ENCODE measurements at places on chromosomes 3 and 15.

DNA sequence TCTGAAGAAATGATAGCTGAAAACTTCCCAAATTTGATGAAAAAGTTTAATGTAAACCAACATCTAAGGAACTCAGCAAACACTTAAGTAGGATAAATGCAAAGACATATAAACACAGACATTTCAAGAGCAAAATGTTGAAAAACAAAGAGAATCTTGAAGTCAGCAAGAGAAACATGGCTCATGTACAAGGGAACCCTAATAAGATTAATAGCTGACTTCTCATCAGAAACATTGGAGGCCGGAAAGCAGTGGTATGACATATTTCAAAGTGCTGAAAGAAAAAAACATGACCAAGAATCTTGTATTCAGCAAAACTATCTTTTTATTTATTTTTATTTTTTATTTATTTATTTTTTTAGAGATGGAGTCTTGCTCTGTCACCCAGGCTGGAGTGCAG, 10.6 kb upstream of the PRKCI start:
- no peak for DNase-seq

DNA sequence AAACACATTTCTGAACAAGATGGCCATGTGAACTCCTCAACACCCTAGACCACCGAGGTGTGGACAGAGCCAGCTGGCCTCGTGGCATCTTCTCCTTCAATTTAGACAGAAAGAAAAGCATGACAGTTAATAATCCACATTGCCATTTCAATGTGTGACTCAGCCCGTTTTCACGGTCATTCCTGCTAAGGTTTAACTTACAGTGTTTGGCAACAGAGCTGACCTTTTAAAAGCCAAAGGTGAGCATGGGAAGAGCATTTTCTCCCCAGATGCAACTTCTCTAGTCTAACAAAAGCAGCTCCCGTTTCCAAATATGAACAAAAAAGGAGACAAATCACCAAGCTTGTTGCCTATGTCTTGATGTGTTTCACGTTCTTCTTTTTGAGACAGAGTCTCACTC, 417.6 kb upstream of the WNT5A start:
- no peak for DNase-seq

DNA sequence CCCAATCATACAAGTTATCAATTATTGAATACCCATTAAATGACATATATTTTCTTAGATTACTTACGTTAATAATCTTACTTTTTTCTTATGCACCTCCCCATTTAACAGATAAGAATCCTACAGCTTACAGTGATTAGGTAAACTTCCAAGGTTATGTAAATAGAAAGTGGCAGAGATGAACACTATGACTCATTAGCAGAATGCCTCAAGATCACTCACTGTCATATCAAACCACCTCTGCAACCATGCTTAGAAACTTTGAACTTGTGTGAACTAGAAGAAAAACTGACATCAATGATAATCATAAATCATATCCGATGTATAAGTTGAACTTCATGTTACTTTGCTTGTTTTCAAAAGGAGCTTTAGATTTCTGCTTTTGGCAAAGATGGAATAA, 911.6 kb upstream of the ARPP21 start:
- no peak for DNase-seq

DNA sequence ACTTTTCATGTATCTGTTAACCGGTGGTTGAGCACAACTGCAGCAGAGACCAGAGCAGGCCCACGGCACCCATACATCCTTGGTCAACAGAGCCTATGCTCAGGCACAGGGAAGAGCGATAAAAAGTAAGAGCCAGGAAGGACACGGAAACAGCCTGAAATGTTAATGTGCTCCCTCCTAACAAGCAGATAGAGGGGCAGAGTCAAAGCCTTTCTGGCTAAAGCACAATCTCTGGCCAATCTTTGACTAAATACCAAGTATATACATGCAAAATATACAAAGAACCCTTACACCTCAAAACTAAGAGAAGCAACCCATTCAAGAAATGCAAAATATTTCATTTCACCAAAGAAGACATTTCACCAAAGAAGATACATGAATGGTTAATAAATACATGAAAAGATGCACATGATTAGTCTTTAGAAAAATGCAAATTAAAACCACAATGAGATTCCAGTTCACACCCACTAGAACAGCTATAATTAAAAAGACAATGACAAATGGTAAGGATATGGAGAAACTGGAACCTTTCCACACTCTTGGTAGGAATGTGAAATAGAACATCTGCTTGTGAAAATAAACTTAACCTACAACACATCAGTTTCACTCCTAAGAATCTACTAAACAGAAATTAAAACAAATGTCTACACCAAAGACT, 88.0 kb downstream of the OSBPL10 start:
- peak; percentile 34 for DNase-seq

DNA sequence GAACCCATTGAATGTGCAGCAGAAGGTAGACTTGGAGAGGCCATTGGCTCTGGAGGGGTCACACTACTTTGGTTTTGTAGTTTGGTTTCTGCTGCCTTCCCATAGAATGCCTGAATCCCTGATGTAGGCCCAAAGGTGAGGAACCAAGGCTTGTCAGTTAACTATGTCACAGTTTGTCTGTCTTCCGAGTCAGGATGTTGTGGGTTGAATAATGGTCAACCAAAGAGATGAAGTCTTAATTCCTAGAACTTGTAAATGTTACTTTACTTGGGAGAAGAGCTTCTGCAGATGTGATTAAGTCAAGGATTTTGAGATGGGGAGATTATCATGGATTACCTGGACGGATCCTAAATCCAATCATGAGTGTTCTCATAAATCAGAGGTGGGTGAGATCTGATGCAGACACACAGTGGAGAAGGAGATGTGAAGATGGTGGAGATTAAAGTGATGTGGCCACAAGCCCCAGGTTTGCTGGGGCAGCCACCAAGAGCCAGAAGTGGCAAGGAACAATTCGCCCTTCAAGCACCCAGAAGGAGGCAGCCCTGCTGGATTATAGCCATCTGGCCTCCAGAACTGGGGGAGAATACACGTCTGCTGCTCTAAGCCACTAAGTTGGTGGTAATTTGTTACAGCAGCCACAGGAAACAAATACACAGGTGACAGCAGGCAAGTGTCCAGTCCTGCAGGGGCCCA, 2.3 kb upstream of the CCR8 start:
- DNase-seq: no peak

GRCh38 chr15:63759752-63760151, 74.0 kb downstream of the HERC1 start:
- DNase-seq: peak; percentile 66

DNA sequence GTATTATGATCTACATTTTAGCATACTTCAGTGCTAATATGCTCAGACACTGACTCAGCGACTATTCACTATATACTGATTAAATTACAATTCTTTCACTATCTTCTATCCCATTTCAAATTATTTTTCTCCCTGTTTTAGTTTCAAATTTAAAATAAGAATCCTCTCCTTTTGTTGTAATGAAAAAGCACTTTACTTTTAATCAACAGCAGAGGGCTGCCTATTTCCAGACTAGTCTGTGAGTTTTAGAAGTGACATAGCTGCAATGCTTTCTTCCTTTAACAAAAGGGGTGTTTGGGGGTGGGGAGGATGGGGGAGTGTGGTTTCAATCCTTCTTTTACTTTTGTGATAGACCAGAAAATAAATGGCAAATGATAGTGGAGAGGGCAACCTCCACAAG, 2.4 kb downstream of the NEDD4 start:
- DNase-seq: no peak

DNA sequence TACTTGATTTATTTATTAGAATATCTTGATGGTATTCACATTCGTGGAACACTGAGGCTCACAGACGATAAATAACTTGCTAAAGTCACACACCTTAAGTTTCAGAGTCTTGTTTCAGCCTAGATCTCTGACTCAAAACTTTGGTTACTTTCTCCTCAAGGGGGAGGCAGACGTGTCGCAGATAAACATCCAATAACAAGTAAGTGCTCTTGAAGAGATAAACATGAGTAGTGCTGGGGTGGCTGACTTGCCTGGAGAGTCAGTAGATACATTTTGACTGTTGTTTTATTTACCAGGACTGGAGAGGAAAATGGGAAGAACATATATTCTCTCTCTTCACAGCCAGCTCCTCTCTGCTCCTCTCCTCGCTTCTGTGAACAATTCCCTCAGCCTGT, 31.3 kb downstream of the FBXO45 start:
- DNase-seq: no peak

GRCh38 chr15:51849860-51850259, 20.4 kb downstream of the TMOD3 start:
- DNase-seq: no peak

GRCh38 chr15:65303687-65304380, 643 bp upstream of the RNU5B-1 start:
- DNase-seq: peak; percentile 55

- no peak for DNase-seq
Measured at GRCh38 chr3:34292605-34293300, 494.3 kb downstream of the PDCD6IP start.

DNA sequence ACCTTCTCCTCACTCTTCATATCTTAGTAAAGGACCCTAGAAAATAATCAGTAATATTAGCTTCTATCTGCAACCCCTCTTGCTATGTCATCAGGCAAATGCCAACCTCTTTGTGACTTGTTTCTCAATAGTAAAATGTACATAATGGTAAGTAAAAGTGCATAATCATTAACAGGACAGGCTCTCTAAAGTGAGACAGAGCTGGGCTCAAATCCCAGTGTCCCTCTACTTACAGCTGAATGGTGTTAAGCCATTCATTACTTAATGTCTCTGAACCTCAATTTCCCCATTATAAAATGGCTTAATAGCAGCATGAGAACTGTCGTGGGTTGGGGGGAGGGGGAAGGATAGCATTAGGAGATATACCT, 62.6 kb upstream of the ATP11B start:
- no peak for DNase-seq

DNA sequence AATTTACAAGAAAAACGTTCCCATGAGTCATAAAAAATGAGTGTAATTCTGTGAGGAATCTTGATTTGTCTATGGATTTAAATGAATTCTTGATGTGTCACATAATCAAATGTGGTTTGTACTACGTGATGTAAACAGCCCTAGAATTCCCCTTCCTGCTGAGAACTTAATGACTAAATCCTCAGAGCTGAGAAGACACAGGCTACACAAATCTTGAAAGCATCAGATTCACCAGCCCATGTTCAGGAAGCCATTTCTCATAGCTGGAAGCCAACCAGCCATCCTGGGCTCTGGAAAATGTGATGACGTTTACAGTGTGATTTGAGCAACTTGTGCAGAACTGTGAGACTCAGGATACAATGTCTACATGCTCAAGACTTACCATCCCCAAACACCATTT, 193.7 kb upstream of the MME start:
- peak; percentile 5 for DNase-seq

GRCh38 chr3:2713923-2714322, 396.3 kb downstream of the IL5RA start:
- DNase-seq: no peak

DNA sequence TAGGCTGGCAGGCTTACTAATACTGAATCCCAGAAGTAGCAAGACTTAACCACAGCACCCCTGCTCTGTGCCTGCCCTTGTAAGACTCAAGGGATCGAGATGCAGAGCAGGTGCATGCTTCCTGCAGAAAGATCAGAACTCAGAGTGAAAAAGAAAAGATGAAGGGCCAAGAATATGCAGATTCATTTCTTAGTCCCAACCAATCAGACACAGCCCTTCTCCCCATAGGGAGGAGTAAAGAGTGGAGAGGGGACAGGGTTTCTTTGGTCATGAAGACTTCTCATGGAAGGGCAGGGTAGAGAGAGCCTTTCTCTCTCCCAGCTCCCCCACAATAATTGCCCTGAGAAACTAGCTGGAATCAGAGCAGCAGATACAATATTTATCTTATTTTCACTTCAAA, 105.6 kb upstream of the MB21D2 start:
- DNase-seq: no peak

DNA sequence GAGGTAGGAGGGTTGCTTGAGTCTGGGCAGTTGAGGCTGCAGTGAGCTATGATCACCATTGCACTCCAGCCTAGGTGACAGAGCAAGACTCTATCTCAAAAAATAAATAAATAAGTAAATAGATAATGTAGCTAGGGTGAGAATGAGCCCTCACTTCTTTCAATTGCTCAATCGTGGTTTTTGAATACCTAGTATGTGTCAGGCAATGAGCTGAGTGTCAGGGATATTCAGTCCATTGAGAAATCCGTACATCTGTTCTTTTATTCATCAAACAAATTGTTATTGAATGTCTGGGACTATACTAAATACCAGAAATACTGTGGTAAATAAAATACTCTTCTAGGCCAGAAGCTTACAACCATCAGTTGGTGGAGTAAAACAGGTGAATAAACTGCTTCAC, 6.2 kb upstream of the ZNF148 start:
- no peak for DNase-seq

GRCh38 chr15:99668533-99669182, 64.6 kb downstream of the LYSMD4 start:
- no peak for DNase-seq

- DNase-seq: no peak
Measured at GRCh38 chr3:66228707-66229106, 7.9 kb downstream of the SLC25A26 start.

- DNase-seq: no peak
Measured at GRCh38 chr3:10366651-10367101, 45.8 kb upstream of the SEC13 start.

GRCh38 chr3:134564991-134565390, 79.1 kb downstream of the CEP63 start:
- peak; percentile 68 for DNase-seq

DNA sequence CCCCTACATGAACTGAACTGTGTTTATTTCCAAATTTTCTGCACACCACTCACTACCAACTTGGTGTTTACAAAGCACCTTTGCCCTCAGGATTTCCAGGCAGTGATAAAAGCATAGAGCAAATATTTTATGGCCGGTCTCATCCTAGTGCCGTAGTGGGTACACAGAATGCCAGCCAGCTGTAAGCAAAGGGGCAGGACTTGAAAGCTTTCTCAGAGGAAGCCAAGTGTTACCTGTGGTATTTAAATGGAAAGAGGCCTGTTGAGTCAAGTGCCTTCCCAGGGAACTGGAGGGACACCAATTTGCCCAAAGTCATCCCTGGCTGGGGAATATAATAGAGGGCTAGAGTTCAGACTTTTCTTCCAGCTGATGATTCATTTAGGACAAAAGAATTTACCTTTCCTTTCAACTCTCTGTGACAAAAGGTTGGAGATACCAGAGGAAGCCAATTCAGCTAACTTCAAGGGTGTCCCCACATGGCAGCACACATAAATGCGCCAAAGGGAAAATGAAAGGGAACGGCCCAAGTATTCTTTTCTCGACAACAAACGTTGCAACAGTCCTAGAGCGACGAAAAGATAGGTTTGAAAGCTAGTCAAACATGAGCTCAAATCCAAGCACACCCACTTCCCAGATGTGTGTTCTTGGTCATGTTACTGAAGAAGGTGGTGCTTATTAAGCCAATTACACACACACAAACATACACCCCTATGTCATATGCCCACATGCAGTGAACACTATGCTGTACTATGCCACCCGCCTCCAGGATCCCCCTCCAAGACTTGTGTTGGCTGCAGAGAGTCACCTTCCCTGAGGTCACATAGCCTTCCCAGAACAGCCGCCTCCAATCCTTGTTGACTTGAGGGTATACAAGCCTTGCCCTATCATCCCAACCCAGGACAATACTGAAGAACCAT, 27.7 kb downstream of the MAGI1 start:
- DNase-seq: no peak

GRCh38 chr15:42502477-42502876, 7.0 kb downstream of the SNAP23 start:
- no peak for DNase-seq

Measured in trophoblast cell (in vitro differentiated cells and primary cell).